NT2/D1 (cell line): ENCODE measurements at places on chromosomes 13 and 19.

GRCh38 chr19:8610041-8610935 lies at the start of gene ADAMTS10:
Gene ADAMTS10 (minus strand): TSS chr19:8610715. CDS start chr19:8605710, 5,005 bp downstream.
- DNase-seq: no peak

- no peak for DNase-seq
Measured at GRCh38 chr13:27922883-27923612, 3.2 kb downstream of the PDX1 start.

DNA sequence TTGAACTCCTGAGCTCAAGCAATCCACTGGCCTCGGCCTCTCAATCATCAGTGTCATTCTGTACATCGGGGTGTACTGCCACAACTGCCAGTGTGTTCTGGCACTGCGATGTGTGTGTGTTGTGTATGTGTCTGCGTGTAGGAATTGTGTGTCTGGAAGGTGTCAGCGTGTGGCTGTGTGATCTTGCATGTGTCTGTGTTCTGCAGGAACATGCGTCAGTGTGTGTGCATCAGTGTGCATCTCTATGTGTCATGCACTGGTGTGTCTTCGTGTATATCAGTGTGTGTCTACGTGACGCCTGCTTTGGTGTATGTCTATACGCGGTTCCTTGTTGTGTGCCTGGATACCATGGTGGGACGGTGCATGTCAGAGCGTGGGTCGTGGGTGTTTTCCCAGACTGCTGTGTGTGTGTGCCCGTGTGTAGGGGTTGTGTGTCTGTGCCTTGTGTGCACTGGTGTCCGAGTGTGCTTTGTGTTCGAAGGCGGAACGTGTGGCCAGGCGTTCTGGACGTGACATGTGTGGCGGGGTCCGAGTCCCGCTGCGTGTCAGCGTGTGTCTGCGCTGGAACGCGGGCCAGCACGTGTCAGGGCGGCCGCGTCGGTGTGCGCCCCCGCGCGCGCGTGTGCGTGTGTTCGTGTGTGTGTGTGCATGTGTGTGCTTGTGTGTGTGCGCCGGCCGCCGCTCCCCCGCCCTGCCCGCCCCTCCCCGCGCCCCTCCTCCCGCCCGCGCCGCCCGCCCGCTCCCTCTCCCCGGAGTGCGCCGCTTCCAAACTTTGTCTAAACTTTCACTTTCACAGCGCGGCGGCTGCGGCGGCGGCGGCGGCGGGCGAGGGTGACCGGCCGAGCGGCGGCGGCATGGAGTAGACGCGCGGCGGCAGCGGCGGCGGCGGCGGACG lies at the start of gene NFIX:
NFIX (plus strand) TSS at position 775 of the 895 bp plus-strand sequence. CDS start 363 bp downstream, outside the sequence.
- DNase-seq: no peak

DNA sequence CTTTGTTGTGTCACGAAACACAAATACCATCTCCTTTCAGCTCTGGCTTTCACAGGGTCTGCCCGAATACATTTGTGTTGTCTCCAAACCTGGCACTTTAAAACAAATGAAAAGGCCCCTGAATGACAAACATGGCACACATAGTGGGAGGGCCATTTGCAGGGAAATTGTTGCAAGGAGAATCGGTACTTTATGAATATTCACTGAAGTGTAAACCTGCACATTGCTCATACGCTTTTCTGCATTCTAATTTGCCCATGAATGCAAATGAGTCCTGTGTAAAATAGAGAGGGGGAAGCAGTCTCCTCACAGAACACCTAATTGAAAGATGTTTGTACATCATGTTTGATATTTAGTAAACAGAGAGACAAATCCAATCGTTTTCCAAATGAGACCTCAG lies 82.7 kb upstream of the PCDH8 start:
- no peak for DNase-seq

DNA sequence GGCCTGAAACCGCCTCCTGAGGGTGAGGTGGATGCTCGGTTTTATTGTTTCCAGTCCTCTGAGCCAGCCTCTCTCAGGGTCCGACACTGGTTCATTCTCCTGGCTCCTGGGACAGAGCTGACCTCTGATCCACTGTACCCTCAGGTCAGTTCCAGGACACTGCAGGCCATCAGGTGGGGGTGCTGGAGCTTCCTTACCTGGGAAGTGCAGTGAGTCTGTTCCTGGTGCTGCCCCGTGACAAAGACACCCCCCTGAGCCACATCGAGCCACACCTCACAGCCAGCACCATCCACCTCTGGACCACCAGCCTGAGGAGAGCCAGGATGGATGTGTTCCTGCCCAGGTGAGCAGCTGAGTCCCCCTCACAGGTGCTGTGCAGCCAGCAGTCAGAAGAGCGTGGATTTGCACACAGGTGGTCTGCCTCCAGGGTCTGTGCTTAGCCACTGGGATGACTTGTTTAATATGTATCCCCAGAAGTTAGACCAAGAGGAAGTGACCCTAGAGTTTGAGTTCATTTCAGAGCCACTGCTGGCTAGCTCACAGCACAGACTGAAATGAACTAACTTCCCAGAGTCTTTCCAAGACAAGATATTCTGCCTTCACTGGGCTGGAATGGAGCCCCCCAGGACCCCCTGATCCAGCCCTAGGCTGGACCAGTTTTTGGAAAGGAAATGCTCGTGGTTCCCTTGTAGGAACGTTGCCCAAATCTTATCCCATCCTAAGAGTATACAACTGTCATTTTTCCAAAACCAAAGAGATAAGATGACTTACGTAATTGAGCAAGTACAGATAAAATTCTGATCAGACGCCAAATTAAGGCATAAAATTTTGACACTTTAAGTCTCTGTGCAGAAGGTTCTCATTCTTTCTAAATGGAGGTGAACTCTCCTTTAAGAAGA lies 8.8 kb downstream of the SERPINE3 start:
- no peak for DNase-seq
